ENCODE measurements at places on chromosomes 16 and 17.
A peak's percentile ranks its signal among the peaks of the same experiment; 100 is the strongest.

- DNase-seq: no peak
These were observed 16.2 kb downstream of the CHST4 start for GRCh38 chr16:71542377-71542776.

DNA sequence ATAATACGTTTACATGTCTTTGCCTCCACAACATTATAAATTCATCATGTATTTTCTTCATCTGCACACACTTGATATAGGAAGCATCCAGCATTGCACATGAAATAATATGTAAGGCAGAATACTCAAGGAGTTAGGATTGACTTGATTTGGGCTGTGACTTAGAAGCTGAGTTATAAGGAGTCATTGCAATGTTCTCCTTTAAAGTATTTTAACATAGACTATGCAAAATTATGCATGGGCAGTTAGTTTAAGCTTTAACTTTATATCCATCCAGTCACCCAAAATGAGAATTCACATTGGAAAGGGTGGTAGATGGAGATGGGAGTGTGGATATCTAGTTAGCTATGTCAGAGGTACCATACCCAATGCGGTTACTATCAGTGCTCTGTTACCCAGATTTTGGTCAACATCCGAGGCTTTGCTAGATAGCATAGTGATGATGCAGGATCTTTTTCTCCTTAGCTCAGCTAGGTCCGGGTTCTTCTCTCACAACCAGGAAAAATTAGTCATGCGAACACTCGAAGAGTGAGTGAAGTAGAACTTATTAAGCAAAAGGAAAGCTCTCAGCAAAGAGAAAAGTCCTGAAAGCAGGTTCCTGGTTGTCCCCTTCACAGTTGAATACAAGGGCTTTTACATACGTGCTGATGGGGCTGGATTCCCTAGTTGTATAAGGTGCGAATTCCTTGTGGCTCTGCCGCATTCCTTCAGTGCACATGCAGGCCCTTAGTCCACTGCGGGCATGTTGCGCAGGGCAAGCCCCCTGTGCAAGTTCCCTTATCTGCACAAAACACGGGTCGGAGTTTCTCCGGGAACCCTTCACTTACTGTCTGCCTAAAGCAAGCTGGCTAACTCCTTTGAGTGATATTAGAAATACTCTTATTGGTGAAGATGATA is 73.1 kb upstream of the FAM20A start:
- DNase-seq: no peak

DNA sequence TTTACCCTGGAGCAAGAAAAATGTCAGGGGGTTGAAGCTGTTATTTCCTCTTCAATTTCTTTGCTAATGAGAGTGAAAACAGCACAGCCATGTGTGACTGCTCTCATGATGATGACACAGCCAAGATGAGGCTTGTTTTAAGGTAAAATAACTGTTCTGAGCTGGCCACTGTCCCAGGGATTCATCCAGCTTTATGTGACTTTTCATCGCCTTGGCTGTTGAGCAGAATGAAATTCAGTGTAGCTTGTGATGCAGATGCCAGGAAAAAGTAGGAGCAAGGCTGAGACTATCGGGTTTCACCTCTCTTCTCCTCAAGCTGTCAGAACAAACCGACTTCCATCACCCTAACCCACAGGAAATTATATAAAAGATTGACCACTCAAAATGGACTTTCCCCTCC is 361.8 kb upstream of the CDH5 start:
- no peak for DNase-seq

GRCh38 chr17:74360899-74361229 is 804 bp downstream of the BTBD17 start:
- no peak for DNase-seq

- no peak for DNase-seq
These were observed 149.6 kb downstream of the WWOX start for GRCh38 chr16:78249056-78249455.

DNA sequence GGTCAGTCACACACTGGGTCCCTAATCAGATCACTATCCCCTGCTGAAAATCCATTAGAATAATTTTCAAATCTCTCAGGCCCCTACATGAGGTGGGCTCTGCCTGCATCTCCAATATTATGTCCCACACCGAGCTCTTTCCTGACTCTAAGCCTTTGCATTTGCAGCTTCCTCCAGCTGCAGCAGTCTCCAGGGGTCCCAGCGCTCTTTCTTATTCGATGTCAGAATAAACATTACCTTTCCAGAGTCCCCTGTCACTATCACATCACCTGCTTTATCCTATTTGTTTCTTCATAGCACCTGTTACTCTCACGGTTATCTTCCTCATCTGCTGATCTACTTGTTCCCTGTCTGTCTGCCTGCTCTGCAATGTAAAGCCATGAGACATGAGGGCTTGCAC is 57.3 kb upstream of the MON1B start:
- DNase-seq: no peak

DNA sequence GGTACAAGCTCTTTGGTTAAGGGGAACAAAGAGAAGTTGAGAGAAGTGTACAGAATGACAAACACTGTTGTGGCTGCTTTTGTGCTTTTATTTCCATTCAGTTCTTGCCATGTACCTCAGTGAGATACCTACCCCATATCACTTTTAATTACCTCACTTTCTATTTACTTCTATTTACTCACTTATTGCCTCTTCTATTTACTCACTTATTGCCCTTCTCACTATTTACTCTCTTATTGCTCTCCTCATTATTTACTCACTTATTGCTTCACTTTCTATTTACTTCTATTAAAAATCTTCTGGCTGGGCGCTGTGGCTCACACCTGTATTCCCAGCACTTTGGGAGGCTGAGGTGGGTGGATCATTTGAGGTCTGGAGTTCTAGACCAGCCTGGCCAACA is 41.9 kb downstream of the MBTD1 start:
- DNase-seq: no peak

GRCh38 chr17:82236142-82236971 is 7.5 kb downstream of the SLC16A3 start:
- DNase-seq: peak; percentile 89

DNA sequence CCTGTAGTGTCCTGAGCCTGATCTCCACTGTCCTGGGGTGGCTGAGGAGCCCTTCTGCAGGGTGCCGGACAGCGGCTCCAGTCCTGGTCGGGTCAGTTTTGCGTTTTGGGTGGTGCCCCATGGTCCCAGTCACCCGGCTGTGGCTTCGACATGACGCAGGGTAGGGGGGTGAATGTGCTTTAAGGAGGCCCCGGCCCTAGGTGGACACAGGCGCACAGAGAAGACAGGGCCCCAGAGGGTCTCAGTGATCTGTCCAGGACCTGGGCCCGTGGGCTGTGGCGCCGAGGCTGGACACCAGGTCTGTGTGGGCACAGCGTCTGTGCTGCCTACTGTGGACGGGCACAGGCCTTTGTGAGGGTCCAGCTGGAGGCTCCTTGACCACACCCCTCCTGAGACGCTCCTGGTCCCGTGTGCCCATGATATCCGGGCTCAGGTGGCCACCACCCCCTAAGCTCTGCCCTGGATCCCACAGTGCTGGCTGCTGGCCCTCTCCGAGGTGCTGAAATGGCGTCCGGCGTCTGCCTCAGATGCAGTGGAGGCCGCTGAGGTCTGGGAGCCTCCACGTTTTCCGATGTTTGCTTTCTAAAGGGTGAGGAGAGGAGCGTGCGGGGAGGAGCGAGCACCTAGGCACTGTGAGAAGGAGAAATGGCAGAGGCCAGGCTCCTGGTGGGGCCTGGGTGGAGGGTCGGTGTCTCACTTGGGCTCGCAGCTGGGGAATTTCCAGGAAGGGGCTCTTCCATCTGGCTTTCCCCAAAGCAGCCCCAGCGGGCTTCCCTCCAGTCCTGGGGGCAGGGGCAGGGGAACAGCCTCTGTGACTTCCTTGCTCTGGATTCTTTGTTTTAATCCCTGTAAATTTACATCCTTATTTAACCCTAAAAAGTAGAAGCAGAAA is 56.1 kb upstream of the ACSF3 start:
- peak; percentile 60 for DNase-seq

- no peak for DNase-seq
These were observed 46.4 kb upstream of the KLHDC4 start for GRCh38 chr16:87812200-87812656.

GRCh38 chr16:68188170-68188569 is 47.8 kb downstream of the ESRP2 start:
- DNase-seq: no peak

GRCh38 chr17:149897-150584 is 12.7 kb downstream of the SCGB1C2 start:
- peak; percentile 19 for DNase-seq

DNA sequence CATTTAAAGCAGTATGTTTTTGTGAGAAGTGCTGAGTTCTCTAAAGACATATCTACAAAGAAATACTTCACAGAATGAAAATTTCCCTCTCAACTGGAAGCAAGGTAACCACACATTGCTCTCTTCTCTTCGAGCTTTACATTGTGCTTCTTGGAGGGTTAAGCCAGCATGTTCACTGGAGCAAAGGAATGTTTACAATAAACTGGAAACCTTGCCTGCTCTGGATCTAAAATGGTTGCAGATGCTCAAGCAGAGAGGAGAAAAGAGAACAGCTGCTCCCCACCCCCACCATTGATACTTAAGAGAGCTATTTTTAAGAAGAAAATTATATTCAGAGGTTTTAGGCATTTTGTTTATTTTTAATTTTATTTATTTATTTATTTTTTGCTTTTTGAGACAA is 213.1 kb downstream of the CEP112 start:
- DNase-seq: no peak

- no peak for DNase-seq
These were observed 117.1 kb upstream of the MYOCD start for GRCh38 chr17:12548558-12548957.

- no peak for DNase-seq
These were observed 19.3 kb downstream of the CDH1 start for GRCh38 chr16:68756239-68756915.

DNA sequence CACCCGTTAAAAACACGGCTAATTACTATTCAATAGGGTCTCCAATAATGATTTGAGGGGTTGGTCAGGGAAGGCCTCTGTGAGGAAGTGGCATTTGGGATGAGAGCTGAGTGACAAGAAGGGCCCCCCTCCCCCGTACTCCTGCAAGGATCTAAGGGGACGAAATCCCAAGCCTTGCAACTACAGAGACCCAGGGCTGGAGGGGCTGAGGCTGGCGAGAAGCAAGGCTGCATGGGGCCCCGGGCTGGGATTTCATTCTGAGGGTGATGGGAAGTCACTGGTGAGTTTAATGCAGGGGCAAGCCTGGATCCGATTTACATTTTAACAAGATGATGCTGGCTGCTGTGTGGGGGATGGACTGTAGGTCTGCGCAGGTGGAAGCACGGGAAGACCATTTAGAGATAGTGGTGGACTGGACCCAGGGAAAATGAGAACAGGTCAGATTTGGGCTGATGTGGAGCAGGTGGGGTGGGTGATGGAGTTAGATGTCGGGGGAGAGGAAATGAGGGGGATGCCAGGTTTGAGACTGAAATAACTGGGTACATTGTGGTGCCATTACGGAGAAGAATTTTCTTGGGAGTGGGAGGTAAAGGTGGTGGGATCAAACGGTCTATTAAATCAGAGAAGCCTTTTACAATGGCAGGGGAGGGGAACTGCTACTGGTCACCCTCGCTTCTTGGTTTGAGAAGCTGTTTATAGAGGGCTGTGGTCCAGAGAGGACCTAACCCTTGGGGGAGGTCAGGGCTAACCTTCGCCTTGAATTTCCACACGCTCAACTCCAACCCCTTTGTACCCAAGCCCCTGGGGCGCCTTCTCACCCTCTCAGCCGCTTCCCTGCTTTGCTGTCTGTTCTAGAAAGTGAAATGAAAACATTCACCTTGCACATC is 932 bp upstream of the MYBBP1A start:
- DNase-seq: peak; percentile 45

- DNase-seq: peak; percentile 40
These were observed 5.8 kb upstream of the MEIOB start for GRCh38 chr16:1877804-1878203.

DNA sequence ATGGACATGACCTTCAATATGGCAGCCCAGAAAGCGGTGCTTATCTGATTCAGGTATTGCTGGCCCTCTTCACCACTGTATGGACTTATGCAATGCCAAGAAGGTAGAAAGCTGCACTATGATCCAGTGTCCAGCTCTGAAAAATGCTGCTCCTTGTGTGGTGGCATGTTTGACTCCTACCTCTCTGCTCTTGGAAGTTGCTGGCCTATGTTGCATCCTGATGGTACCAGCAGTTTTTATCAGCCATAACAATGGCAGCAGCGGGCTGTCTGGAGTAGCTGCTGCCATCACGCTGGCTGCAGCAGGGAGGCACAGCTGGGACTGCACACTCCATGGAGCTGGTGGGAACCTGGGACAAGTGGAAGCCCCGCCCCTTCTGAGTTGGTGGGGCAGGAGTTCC is 53.1 kb upstream of the MED9 start:
- DNase-seq: no peak

GRCh38 chr17:44850612-44851011 is 2.9 kb downstream of the HIGD1B start:
- DNase-seq: no peak

GRCh38 chr16:85159179-85159980 is 47.1 kb upstream of the CIBAR2 start:
- DNase-seq: no peak

DNA sequence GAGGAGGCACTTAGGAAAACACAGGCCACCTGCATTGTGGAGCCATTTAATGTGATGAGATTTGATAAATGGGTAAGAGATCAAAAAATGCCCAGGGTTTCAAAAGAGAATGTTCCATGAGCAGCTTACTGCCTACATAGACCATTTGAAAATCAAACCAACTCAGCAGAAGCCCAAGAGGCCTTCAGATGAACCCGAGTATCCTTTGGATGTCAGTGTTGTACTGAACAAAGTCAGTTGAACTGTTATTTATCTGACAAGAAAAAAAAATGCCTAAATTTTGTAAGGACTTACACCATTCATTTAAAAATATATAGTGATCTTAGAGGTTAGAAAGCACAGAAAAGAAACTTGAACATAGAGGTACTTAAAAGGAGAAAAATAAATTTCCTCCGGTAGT is 381.7 kb downstream of the ZFHX3 start:
- DNase-seq: no peak

GRCh38 chr16:67862623-67863583 is 9.9 kb upstream of the EDC4 start:
- DNase-seq: peak; percentile 91

DNA sequence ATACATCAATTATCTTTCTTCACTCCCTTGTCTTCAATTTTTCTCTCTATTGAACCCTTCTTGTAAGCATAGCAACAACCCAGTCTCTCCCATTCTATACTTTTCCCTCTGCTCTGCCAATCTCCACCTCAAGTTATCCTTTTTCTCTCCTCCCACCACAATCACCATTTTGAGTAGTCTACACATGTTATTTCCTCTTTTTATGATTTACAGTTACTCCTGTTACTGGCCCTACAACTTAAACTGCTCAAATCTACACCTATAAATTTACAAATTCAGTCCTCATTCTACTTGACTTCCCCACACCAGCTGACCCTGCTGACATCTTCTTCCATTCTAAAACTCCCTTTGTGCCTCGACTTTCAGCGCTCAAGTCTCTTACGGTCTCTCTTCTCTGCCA is 84.6 kb downstream of the SPAG9 start:
- no peak for DNase-seq
